ENCODE measurements at places on chromosomes 1 and 21.

DNA sequence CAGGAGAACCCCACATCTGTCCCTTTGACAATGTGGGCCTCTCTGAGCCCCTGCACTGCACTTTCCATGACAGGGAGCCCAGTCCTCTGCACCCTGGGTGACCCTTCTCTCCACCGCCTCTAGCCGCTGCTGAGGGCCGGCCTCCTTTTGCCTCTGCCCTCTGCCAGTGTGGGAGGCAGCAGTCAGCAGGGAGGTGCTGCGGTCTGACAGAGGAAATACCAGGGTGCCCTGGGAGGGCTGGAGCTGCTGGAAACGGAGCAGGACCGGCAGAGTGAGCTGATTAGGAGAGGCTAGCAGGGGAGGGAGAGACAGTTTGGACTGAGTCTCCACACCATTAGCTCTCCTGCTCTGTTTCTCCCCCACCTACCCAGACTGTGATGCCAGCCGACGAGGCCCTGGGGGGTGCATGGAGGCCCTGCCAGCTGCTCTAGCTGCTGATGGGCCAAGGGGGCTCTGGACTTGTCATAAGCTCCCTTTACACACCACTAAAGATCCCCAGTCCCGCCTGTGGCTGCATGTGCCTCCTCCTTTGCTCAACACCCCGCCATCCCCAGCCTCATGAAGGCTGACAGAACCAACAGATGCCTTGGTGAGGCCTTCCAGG is 171.1 kb upstream of the KLHDC7A start:
- no peak for DNase-seq

- DNase-seq: no peak
Observed at GRCh38 chr1:17540255-17541001, 930 bp downstream of the ARHGEF10L start.

DNA sequence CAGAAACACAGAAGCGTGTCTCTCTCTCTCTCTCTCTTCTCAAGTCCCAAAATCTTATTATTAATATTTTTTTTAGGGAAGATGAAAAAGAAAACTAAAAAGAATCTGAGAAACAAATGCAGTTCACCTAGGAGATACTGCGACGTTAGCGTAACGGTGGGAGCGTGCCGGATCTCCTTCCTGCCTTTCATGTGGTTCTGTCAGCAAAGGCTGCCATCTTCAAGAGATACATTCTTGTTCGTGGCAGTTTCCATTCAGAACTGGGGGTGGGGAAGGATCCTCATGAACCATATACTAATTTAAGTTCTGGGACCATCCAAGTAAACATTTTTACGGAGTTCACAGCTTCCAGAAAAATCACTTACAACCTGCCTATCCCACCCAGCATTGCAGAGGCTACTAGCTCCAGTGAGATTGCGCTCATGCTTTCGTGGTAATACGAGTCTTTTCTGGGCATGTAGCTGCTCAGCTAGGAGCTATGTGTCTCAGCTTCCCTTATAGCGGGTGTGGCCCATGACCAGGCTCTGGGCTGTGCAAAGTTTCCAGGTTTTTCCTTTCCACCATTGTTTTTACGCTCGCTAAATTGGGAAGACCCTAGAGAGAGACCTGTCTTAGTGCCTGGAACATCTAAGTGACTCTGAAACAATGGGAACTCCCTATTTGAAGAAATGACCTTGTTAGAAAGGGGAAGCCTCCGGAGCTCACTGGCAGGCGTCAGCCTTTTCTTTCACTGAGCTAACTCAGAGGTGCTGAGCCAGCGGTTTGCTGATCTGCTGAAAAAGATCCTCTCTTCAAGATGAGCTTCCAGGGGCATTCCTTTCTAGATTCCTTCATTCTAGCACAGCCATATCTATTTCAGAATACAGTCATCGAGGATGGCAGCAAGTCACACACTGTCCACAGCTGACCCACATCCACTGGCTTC is 17.3 kb downstream of the SLAMF1 start:
- DNase-seq: peak; percentile 69

GRCh38 chr1:31588751-31589515 is 12.6 kb downstream of the TINAGL1 start:
- no peak for DNase-seq

- no peak for DNase-seq
Observed at GRCh38 chr21:40351006-40351405, 483.8 kb downstream of the PCP4 start.

- DNase-seq: no peak
Observed at GRCh38 chr1:232628335-232629249, 1.3 kb downstream of the SIPA1L2 start.
